AG09319 (cell line): ENCODE measurements at places on chromosomes 1 and 21.

- DNase-seq = no peak
These were observed 704 bp downstream of the S100A16 start for GRCh38 chr1:153612111-153612754.

DNA sequence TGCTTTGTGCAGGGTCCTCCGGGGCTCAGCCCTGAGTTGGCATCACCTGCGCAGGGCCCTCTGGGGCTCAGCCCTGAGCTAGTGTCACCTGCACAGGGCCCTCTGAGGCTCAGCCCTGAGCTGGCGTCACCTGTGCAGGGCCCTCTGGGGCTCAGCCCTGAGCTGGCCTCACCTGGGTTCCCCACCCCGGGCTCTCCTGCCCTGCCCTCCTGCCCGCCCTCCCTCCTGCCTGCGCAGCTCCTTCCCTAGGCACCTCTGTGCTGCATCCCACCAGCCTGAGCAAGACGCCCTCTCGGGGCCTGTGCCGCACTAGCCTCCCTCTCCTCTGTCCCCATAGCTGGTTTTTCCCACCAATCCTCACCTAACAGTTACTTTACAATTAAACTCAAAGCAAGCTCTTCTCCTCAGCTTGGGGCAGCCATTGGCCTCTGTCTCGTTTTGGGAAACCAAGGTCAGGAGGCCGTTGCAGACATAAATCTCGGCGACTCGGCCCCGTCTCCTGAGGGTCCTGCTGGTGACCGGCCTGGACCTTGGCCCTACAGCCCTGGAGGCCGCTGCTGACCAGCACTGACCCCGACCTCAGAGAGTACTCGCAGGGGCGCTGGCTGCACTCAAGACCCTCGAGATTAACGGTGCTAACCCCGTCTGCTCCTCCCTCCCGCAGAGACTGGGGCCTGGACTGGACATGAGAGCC lies 22.7 kb downstream of the COL6A1 start:
- no peak for DNase-seq

GRCh38 chr1:109509176-109510134 lies at the start of gene AMIGO1:
AMIGO1 (minus strand) TSS chr1:109509727; CDS start chr1:109508912, 815 bp downstream.
- DNase-seq = no peak

GRCh38 chr1:43382027-43382779 lies 7.4 kb downstream of the MED8 start:
- DNase-seq = no peak

- peak; percentile 72 for DNase-seq
These were observed 155.4 kb downstream of the CLEC20A start for GRCh38 chr1:178341261-178341956.

- DNase-seq = no peak
These were observed 23.0 kb downstream of the MARK1 start for GRCh38 chr1:220550811-220551399.

DNA sequence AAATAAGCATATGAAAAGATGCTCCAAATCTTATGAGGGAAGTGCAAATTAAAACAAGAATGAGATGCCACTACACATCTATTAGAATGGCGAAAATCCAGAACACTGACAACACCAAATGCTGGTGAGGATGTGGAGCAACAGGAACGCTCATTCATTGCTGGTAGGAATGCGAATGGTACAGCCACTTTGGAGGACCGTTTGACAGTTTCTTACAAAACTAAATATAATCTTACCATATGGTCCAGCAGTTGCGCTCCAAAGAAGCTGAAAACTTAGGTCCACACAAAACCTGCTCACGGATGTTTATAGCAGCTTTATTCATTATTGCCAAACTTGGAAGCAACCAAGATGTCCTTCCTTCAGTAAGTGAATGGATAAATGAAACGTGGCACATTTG lies 50.3 kb downstream of the POFUT2 start:
- DNase-seq = no peak

- DNase-seq = no peak
These were observed 314.0 kb downstream of the NTNG1 start for GRCh38 chr1:107454791-107455190.

DNA sequence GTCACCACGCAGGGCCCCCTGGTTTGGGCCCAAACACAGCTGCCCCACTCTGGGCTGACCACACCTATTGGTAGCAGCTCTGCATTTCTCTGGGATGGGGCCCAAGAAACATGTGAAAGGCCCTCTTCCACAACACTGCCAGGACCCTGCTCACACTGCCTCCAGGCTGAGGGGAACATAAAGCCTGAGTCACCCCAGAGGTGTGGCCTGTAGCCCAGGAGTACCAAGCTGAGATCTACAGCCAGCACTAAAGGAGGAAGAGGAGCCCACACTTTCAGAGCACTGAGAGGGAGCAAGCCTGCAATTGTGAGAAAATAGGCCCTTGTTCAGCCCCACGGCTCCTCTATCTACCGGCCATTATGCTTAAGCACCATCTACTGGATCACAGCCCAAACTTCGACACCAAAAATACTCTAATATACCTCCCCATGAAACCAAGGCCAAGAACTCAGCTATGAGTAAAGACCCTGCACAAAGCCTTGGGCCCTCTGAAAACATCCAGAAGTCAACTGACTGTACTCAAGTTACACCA lies 14.4 kb upstream of the OR2T10 start:
- DNase-seq = no peak

DNA sequence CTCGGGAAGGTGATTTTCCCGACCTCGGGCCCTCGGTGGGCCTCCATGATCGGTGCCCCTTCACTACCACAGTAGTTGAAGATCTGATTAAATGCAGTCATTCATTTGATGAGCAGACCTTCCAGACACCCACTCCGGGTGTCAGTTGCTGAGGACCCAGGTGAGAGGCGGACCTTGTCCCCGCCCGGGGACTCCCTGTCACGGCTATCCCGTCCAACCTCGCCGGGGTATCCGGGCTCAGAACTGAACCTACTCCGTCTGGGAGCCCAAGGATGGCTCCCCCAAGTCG lies 22.6 kb downstream of the RNU1-3 start:
- no peak for DNase-seq

- DNase-seq = no peak
These were observed 105.9 kb downstream of the RGS2 start for GRCh38 chr1:192914696-192915095.

GRCh38 chr1:3270403-3271245 lies 183.8 kb upstream of the ARHGEF16 start:
- DNase-seq = no peak

DNA sequence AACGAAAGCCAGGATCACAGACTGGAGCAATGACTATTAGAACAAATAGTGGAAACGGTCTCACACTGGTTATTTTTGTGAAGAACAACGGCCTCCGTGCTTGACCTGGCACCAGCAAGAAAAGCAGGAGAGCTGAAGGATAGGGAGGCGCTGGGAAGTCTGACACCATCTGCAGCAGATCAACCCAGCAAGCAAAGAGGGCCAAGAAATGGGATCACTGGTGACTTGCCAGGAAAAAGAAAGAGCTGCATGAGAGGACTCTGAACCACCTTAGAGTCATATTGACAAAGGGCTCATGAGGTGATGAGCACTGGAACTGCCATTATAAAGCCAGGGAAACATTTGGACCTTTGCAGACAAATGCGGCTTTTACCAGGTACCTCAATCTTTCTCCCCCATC lies 25.0 kb downstream of the MTOR start:
- DNase-seq = no peak

DNA sequence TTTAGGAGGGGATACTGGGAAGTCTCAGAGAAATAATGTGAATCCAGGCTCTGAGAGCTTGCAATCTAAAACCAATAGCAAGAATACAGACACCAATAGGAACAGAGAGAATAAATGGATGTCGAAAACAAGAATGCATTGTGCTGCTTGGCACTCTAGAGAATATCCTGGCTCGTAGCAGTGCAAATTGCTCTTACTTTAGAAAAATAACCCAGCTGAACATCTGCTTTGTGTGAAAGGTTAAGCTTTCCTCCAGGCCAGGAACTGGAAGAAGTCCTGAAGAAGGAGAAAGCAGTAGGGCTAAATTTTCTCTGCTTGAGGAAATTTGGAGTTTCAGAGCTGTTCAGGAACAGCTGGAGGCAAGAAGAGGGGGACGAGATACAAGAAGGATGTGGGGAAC lies 382.3 kb downstream of the HHIPL2 start:
- DNase-seq = no peak

DNA sequence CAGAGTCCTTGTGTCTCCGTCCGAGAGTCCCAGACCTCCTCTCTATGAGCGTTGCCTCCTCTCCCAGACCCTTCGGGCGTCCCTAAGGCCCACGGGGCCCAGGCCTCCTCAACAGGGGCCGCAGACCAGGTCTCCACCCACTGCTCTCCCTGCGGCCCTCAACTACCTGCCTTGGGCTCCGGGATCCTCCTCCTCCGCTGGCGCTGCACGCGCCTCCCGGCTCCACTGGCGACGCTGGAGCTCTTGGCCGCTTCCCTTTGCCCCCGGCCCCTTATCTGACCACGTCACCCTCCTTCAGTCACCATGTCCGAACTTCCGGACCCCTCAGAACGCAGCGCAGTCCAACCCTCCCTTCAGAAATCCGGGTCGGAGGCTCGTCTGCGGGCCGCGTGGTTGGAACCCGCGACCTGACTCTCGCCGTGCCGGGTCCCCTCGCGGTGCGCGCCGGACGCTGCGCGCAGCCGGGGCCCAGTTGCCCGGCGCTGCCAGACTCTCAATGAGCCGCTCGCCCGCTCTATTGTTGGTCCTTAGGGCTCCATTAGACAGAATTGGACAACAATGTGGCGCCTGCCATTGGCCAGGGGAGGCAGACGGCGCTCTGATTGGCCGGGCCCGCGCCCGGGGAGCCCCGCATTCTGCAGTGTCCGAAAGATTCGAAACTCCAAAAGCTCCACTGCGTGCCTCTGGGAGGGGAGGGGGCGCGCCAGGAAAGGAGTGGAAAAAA lies at the start of gene DMRTA2:
TSS of gene DMRTA2 (minus strand) at position 498 of the 724 bp plus-strand sequence. CDS start 1,907 bp downstream, outside the sequence.
- DNase-seq = no peak

GRCh38 chr1:186152227-186152619 lies 222.8 kb downstream of the TPR start:
- DNase-seq = no peak
